ENCODE measurements at places on chromosomes 6 and 20. TPM values are rescaled to one million over a fixed set of nuclear protein-coding genes. Genes with fewer than 3 reads are reported as not detected.

- no peak for DNase-seq
These were observed 45.1 kb downstream of the FNDC1 start for GRCh38 chr6:159214281-159214680.

DNA sequence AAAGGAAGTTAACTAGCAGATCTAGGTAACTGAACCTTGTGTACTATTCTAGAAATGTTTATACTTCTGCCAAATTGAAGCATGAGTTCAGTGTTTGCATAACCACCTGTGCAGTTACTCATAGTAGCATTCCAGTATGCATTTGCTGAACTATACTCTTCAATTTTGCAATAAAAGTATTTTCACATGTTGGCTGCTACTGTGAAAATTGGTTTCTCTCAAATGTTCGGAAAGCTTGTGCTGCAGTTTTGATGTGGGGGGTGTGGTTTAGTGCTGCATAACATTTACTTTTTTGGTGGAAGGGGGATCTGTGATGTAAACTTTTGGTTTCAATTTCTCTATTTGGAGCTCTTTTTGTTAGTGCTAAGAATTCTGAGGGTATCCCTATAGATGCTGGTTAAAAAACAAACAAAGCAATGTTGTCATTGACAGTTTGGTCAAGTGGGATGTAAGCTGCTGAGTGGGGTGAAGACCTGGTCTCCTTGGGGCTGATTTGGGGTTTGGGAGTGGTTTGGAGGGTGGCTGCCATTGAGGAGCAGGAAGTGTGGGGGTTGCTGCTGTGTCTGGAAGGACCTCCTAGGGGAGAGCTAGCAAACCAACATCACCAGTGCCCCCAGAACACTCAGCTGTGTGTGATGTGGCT is 87.8 kb downstream of the CARMIL1 start:
- peak; percentile 50 for DNase-seq

DNA sequence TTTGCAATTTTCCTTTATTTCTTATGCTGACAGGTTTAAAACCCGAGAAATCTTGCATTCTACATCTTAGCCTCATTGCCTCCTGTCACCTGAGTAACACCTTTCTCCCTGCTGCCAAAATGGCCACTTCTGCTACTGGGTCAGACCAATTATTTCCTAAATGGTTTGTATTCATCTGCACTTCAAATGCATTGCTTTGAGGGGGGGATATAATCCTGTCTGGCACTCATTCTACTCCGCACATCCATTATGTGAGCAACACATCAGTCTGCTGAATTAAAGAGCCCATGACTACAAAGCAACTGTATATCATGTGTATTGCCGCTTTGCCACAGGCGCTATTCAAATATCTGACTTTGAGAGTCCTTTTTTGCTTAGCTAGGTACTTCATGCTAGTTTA is 141.6 kb upstream of the TSHZ2 start:
- DNase-seq = no peak

DNA sequence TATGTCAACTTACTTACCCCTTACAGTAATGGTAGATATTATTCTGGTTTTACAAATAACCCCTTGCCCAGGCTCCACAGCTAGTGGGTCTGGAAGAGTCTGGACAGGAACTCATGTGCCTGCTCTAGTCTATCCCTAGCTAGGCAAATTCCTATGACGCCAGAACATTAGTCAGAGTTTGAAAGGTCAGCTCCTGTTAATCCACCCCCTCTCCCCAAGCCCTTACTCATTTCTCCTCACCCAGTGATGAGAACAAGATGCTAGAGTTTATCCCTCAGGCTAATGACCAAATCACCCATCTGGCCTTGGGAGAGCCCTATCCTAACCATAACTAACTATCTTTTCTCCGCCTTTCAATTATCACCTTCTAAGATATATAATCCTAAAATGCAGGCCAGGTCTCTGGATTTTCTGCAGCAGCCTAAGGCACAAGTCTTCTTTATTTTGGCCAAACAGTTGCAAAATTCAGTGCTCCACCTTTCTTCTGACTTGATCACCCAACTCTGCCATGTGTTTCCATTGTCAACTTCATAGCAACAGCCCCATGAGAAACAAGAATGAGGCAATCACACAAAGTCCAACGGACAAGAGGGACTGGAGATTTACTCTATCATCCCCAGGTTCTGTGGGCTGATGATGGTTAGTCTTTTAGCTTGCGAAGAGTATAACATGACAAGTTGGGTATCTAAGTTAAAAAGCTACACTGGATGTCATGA is 113.3 kb downstream of the TASP1 start:
- DNase-seq = peak; percentile 83

DNA sequence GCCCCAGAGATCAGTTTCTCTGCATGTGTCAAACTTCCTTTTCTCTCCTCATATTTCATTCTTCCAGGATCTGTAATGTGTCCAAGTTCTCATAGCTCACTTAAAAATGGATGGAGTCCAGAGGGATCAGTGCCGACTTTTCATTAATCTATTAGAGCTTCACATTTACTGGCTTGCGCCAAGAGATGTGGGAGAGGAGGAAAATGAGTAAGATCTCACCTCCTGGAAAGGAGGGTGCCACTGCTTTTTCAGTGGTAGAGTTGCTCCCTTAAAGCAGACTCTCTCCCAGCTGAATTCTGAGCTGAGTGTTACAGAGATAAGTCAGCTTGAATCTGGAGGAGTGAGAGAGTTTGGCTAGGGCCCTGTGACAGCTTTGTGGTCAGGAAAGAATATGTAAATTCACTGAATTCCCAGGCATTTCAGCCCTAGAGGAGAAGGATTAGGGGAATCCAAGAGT is 175.9 kb downstream of the SOX4 start:
- DNase-seq = peak; percentile 78

GRCh38 chr6:89975991-89976693 is 81.9 kb downstream of the GJA10 start:
- DNase-seq = no peak

GRCh38 chr6:8857160-8857559 is 421.8 kb upstream of the SLC35B3 start:
- DNase-seq = no peak

GRCh38 chr6:166523782-166524559 is 62.5 kb downstream of the RAMACL start:
- no peak for DNase-seq

GRCh38 chr6:117504478-117505144 is 22.1 kb downstream of the DCBLD1 start:
- no peak for DNase-seq

DNA sequence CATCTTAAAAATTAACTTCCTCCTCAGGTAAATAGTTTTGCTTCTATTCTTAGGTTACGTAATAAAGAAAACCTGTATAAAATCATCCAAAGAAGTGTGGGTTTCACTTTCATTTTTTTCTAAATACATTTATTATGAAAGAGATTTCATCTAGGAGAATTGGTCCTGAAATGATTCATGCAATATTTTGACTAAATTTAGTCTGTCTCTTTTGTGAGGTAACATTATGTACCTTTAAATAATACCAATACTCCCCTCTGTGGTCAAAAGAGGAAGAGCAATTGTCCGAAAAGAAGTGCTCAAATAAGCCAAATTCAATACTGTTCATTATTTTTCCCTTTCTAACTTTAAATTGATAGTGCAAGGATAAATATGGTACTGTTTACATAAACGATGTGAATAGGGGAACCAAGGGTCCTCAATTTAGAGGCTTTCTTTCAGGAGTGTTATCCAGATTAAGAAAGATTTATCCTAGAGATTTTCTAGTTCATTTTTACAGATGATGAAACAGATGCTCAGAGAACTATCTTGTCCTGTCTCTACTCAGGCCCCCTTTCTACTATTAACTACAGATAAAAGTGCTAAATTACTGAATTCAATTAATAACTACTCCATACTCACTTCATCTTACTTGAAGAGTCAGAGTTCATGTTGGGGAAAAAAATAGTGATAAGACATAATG is 26.2 kb downstream of the CYP39A1 start:
- DNase-seq = peak; percentile 62

- DNase-seq = peak; percentile 16
These were observed 143.3 kb upstream of the MAP3K7 start for GRCh38 chr6:90730151-90730673.

DNA sequence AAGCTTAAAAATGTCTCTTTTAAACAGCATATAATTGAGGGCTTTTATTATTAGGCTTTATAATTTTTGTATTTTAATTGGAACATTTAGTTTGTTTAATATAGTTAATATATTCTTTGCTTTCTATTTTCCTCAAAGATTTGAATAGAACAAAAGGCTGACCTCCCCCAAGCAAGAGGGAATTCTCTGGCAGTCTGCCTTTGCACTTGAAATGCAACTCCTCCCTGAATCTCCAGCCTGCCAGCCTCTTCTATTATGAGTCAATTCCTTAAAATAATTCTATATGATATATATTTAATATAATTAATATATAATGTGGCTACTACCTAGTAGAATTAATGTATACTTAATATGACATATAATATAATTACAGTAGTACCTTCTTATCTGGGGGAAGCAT is 69.2 kb downstream of the PTPRA start:
- DNase-seq = no peak

- DNase-seq = peak; percentile 53
These were observed 145.4 kb downstream of the UST start for GRCh38 chr6:148892247-148892646.

GRCh38 chr6:99334526-99335127 is 14.8 kb downstream of the FAXC start:
- peak; percentile 72 for DNase-seq

DNA sequence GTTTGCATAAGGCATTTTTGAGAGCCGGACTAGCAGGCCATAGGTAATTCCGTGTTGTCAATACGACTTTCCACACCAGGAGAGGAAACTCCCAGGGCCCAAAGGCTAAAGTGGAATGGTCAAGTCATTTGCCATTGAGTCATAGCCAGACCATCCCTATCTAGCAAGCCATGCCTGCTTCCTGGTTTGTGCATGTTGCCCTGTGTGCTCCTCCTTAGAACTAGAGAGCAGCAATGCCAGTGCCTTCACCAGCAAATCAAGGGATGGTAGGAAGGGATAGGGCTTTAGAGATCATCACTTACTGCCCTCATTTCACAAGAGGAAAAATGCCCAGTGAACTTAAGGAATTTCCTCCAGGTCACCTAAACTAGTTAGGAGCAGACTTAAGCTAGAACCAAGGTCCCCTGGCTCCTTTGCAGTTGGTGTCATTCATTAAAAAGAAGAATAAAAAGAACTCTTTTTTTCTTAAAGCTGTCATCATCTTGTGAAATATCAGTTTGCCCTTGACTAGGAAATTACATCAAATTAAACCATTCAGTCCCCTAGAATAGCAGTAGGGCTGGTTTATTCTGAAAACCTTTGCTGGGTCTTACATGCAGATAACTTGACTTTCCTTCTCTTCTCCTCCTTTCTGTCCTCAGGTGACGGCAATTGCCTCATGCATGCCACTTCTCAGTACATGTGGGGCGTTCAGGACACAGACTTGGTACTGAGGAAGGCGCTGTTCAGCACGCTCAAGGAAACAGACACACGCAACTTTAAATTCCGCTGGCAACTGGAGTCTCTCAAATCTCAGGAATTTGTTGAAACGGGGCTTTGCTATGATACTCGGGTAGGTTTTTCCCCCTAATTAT is 7.4 kb downstream of the TNFAIP3 start:
- DNase-seq = peak; percentile 26

- no peak for DNase-seq
These were observed 64.0 kb upstream of the KCNK16 start for GRCh38 chr6:39386487-39386886.

DNA sequence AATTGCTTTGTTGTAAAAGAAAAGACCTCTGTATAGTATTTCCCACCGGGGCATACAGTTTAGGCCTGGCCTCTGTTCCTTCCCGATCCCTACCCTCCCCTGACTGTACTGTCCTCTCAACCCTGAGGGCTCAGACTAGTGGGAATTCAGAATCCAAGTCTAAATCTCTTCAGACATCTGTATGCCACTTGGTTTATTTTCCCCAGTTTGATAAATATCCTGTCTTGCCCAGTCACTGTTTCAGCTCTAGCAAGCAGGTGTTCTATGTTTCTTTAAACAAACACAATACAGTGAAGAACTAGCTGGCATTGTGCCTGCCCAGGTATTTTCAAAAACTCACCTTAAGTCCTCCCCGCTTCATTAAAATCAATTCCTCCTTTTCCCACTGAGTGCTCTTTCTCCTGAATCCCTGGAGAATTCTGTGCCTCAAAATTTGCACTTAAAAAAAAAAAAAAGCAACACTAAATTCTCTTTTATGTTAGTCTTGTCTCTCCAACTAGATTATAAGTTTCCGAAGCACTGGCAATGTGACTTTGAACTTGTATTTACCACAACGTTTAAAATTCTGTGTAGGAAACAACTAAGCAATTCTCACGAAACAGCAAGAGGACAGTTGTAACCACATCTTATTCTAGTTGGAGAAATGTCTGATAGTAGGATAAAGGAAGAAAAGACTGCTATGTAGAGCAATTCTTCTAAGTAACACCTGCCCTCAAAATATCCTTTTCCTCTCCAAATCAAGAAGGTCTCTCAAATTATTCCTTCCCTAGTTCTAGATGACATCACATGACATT is 112.0 kb upstream of the CARMIL1 start:
- DNase-seq = no peak

GRCh38 chr6:41325446-41326066 is 9.9 kb upstream of the NCR2 start:
- DNase-seq = no peak

GRCh38 chr6:31243508-31243907 is 28.4 kb downstream of the HLA-C start:
- DNase-seq = no peak

DNA sequence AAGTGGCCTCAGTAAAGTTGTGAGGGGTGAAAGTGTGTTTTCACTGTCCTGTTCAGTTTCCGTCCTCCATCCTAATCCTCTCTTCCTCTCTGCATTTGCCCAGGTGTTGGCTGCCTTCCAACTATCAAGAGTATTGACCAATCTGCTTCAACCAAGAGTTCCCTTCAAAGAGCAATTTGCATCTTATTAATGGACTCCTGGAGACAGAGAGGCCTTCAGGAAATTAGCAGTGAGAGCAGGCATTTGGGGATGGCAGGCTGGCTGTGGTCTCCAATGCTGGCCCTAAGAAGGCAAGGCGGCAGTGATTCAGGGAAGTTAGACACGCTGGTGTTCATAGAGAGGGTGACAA is 77.2 kb downstream of the GPR6 start:
- DNase-seq = peak; percentile 13

The RIPOR2 gene
- 4.9 TPM for total RNA-seq

The BPI gene
- total RNA-seq = not detected

The VGLL2 gene
- not detected for total RNA-seq

The CCN2 gene
- 49.4 TPM for total RNA-seq

The CLPSL1 gene
- not detected for total RNA-seq

The DYNLT2 gene
- 1.3 TPM for total RNA-seq

The LHFPL5 gene
- not detected for total RNA-seq

The TBXT gene
- not detected for total RNA-seq
